ENCODE measurements at places on chromosomes 16 and 17.

DNA sequence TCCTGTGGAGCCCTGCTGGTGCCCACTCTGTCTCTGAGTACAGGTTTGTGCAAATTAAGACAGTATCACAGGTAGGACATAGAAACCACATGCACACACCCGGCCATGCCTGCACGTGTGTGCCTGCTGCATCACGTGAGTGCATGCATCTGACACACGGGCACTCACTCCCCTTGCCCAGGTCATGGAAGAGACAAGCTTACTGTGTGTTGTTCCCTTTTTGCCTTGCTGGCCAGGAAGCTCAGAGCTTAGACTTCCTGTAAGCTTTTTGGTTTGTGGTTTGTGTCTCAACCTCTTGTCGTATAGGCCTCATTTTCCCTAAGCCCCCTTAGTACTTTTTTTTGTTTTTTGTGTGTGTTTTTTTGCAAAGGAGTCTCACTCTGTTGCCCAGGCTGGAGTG is 25.0 kb downstream of the ZNF469 start:
- DNase-seq = no peak

GRCh38 chr16:15434425-15435215 is at the start of gene BMERB1:
Gene BMERB1 (plus strand): TSS chr16:15434588. CDS start chr16:15434654, 66 bp downstream.
- no peak for DNase-seq

GRCh38 chr16:50478773-50479149 is 69.4 kb upstream of the NKD1 start:
- DNase-seq = no peak

- DNase-seq = no peak
These were observed 176.8 kb upstream of the ASIC2 start for GRCh38 chr17:33469911-33470310.

- no peak for DNase-seq
These were observed 12.7 kb downstream of the KLHL36 start for GRCh38 chr16:84660973-84661372.

- DNase-seq = no peak
These were observed 5.9 kb downstream of the TOP2A start for GRCh38 chr17:40411821-40412220.

DNA sequence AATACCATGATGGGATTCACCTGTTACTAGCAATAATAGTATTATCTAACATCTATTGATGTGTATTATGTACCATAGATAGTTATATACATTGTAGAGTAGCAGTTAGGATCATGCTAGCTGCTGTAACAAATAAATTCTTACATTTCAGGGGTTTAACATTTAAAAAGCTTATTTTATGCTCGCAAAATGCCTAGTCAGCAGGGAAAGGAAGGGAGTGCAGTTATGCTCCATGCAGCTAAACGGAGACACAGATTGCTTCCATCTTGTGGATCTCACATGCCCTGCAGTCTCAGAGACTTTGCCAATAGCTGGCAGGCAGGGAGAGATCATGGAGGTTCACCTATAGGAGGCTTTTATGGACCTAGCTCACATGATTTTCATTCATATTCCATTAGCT is 364.1 kb downstream of the TOX3 start:
- DNase-seq = no peak

GRCh38 chr17:36921095-36921851 is 16.0 kb upstream of the LHX1 start:
- DNase-seq = no peak

- DNase-seq = no peak
These were observed 1.2 kb upstream of the C17orf99 start for GRCh38 chr17:78144736-78145641.

GRCh38 chr17:14737984-14738651 is 437.2 kb downstream of the HS3ST3B1 start:
- no peak for DNase-seq

DNA sequence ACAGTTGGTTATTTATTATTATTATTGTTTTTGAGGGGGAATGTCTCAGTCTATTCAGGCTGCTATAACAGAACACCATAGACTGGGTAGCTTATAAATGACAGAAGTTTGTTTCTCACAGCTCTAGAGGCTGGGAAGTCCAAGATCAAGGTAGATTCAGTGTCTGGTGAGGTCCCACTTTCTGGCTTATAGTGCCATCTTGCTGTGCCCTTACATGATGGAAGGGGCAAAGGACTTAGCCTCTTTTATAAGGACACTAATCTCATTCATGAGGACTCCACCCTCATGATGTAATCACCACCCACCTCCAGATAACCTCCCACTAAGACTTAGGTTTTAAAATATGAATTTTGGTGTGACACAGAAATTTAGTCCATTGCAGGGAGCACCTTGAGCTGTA is 224.6 kb downstream of the HAPSTR1 start:
- no peak for DNase-seq

- no peak for DNase-seq
These were observed 27.7 kb upstream of the BCO1 start for GRCh38 chr16:81210807-81211206.

GRCh38 chr17:74351552-74352210 is 10.0 kb downstream of the BTBD17 start:
- DNase-seq = no peak

DNA sequence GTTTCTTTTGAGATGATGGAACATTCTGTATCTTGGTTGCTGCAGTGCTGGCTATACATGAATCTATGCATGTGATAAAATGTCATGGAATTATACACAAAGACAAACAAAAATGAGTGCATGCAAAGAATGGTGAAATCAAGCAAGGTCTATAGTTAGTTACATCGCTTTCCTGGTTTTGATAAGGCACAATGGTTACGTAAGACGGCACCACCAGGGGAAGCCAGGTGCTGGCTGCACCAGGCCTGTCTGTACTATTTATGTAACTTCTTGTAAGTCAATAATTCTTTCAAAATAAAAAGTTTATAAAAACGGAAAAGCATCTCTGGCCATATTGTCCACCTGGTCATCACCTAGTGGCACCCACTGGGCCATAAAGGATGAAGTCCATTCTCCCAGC is 46.5 kb downstream of the ARHGAP27 start:
- no peak for DNase-seq

- DNase-seq = no peak
These were observed 9.8 kb downstream of the CPD start for GRCh38 chr17:30388321-30389179.

DNA sequence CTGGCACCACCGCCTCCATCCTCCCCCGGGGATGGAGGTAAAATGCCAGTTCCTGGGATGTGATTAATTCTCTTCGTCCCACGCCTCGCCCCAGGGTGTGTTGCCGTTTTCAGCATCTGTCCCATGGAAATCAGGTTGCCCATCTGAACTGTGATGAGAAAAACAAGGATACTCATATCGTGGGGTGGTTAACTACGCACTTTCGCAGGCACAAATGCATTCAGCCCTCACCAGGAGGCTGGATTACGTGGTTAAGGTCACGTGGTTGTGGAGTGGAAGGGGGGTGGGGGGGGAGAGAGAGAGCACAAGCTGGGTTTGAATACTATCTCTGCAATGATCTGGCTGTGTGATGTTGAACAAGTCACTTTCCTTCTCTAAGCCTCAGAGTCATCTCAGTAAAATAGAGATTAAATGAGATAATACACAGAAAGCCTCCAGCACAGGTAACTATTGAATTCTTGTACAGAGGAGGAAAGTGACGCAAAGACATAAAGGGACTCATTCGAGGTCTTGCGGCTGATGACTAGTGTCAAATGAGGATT is 74.7 kb downstream of the BMERB1 start:
- DNase-seq = no peak

DNA sequence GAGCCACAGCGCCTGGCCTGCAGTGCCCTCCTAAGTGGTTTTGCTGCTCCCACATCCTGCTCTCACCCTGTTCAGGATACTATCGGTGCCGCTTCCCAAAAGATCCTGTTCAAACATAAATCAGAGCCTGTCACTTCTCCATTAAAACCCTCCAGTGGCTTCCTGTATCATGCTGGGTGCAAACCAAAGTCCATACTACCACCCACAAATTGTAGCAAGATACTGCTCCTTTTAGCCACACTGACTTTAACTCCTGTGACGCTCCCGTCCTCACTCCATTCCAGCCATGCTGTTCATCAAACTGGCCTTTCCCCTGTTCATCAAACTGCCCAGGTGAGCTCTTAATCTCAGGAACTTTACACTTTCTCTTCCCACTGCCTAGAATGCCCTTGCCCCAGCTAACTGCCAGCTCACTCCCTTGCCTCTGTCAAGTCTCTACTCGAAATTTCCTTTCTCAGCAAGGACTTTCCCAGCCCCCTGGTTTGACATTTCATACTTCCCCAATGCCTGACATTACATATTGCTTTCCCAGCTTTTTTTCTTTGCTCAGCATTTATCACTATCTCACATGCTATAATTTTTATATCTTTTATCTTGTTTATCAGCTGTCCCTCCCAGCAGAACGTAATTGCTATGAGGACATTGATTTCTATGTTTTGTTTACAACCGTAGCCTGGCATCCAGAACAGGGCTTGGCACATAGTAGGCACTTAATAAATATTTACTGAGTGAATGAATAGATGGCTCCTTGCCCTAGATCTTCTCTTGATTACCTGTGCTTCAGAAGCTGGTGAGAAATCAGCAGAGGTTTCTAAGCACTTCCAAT is 44.3 kb upstream of the SMURF2 start:
- no peak for DNase-seq
